ENCODE measurements at places on chromosomes 7 and 10.

- DNase-seq = no peak
These were observed 104.5 kb downstream of the CYP26A1 start for GRCh38 chr10:93178226-93178625.

DNA sequence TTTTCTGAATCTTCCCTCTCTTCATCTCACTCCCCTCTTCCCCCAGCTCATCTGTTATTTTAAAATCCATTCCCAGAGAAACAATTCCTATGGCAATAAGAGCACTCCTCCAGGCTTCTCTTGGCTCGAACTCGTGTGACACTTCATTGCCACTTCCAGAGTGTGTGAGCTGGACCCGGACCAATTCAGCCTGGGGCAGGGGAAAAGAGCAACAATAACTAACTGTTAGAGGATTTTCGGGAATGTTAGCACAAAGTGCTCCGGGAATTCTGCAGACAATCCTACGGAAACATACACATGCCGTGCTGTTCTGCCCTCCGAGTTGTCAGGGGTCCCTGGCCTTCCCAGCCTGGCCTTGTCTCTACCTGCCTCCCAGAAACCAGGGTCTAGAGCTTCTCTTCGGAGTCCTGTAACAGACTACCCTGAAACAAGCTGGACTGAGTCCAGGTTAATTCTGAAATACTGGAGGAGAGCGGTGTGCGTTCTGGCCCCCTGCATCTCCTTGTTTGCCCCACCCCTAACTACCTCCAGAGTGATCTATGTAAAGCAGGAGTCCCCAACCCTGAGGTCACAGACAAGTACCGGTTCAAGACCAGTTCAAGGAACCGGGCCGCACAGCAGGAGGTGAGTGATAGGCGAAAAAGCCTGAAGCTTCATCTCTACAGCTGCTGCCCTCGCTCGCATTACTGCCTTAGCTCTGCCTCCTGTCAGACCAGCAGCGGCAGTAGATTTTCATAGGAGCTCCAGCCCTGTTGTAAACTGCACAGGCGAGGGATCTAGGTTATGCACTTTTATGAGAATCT lies 11.3 kb downstream of the COL26A1 start:
- DNase-seq = no peak

DNA sequence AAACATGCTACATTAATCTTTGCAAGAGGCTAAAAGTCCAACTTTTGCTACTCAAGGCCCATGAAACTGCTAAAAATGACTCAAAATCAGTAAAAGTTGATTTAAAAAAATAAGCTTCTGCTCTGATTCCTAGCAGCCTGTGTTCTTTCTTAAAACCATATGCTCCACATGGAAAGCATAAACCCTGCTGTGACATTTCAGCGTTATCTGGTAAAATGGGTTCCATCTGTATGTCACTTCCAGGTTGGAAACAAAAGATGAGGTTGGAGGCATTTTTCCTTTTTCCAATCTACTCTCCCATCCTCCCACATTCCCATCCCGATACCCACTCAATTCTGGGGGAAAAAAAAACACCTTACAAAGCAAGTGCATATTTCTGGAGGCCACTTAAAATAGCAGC lies 439.5 kb downstream of the NEBL start:
- no peak for DNase-seq

GRCh38 chr7:83677180-83677866 lies 28.4 kb upstream of the SEMA3E start:
- DNase-seq = no peak

- no peak for DNase-seq
These were observed 16.2 kb downstream of the RBP3 start for GRCh38 chr10:47364366-47364765.

- no peak for DNase-seq
These were observed 292.9 kb downstream of the FZD1 start for GRCh38 chr7:91556956-91557650.

DNA sequence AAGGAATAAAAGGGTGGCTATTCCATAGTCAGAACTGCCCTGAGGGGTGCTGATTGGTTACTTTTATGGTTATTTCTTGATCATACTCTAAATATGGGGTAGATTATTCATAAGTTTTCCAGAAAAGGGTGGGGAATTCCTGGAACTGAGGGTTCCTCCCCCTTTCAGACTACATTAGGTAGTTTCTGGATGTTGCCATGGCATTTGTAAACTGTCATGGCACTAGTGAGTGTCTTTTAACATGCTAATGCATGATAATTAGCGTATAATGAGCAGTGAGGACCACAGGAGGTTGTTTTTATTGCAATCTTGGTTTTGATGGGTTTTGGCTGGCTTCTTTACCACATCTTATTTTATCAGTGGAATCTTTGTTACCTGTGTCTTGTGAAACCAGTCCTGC lies 26.5 kb upstream of the POT1 start:
- DNase-seq = no peak

Measured in activated CD8-positive, alpha-beta memory T cell treated with anti-CD3 and anti-CD28 coated beads for 48 hours (primary cell).